NCI-H2107 (cell line): ENCODE measurements at places on chromosomes 5 and 9.

DNA sequence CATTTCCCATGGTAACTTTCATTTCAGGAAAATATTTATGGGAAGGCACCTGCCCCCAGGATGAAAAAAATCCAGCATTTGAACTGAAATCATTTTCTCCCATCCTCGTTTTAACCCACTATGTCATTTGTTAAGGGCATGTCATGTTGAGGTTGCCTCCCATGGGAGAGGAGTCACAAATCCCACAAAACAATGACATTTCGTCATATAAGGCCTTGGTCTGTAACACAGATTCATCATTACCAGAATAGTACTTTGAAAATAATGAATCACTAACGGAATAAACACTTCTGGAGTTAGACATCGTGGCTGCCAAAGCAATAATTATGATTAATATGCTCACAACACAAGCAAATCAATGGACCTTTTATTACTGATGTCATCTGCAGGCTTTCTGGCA lies 274.1 kb downstream of the NDUFS4 start:
- no peak for DNase-seq

GRCh38 chr9:72039532-72039931 lies 20.9 kb downstream of the C9orf57 start:
- no peak for DNase-seq

DNA sequence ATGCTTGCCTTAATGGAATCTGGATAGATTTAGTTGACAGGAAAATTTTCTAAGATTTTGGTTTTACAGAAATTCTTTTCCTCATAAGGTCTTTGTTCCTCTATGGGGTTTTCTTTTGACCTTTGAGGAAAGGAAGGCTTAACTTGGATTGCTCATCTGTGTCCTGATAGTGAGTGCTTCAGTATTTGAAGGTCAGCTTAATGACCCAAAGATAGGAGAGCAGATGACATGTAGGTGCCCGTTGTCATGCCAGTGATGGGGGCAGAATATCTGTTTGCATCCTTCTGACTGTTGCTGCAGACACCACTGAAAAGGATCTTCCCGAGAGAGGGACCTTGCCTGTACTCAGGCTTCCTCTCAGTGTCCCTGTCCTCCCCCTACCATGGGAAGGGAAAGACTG lies 30.9 kb downstream of the MEGF10 start:
- DNase-seq, result no peak

GRCh38 chr9:125861405-125862058 lies 114.4 kb downstream of the PBX3 start:
- no peak for DNase-seq

DNA sequence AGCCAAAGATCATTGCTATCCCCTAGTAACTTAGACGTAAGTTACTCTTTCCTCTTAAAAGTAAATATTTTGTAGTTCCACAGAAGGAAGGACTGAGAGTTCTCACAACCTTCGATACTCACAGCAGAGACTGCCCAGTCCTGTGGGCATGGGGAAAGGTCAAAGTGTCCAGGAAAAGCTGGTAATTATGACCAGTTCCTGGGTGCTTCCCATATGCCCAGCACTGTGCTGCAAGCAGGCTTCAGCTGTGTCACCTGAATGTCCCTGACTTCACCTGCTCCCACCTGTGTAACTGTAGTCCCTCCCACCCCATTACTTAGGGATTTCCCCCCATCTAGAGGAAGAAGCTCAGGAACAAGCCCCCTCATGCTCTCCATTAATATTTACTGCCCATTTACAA lies 18.0 kb upstream of the SH3RF2 start:
- no peak for DNase-seq

GRCh38 chr5:138937392-138938387 lies 62.6 kb upstream of the LRRTM2 start:
- no peak for DNase-seq

DNA sequence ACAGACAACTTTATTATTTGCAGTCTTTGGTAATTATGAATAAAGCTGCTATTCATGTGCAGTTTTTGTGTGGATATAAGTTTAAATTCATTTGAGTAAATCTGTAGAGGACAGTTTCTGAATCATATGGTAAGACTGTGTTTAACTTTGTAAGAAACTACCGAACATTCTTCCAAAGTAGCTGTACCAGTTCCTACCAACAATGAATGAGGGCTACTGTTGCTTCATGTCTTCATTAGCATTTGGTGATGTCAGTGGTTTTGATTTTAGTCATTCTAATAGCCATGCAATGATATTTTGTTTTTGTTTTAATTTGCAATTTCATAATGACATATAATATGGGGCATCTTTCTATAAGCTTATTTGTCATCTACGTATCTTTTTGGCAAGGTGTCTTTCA lies 501.3 kb upstream of the RORB start:
- DNase-seq, result no peak

GRCh38 chr5:145797336-145797735 lies 37.8 kb downstream of the PRELID2 start:
- DNase-seq, result no peak
